GM12878 (cell line): ENCODE measurements at places on chromosomes 7 and 10. TPM values are rescaled to one million over a fixed set of nuclear protein-coding genes. Genes with fewer than 3 reads are reported as not detected.

CFAP46 gene
- total RNA-seq = not detected in 2 replicates

CLDN12 gene
- 6.0 and 6.5 TPM in 2 replicates for total RNA-seq

DNA sequence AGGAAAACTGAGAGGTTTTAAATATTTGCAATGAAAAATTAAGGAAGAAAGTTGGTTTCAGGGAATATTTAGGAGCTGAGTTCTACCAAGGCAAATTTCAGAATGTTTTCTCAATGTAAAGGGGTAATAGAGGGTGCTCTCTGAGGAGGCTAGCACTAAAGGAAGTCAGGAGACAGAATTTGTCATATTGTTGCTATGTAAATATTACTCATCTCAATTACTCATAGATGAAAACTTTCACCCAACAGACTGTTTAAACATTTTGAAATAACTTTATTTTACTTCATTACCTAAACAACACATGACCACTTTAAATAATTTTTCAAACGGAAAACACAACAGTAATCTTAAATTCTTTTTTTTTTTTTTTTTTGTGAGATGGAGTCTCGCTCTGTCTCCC lies 274.8 kb upstream of the NRG3 start:
- no peak for DNase-seq

- DNase-seq = no peak
These were observed 1143.7 kb downstream of the DNAJB9 start for GRCh38 chr7:109713366-109713765.

DNA sequence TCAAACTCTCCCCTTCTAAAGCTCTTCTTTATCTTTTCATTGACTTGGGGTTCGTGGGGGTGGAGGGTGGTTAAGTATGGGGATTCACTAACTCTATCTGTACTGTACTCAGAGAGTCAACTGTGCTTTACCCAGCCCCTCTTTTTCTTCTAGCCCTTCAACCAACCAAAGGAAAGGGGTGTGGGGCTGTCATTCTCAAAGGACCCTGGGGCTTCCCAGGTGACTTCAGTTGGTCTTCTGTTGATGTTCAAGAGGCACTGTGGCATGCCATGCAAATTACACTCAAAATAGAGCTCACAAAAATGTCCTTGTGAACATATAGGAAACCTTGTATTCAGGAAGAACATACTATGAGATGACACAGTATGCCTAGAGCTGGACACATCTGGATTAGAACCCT lies 16.9 kb upstream of the RHOBTB1 start:
- DNase-seq = no peak
